Mesothelial cell of epicardium (in vitro differentiated cells): ENCODE measurements at places on chromosomes 2 and 18. TPM values are rescaled to one million over a fixed set of nuclear protein-coding genes. Genes with fewer than 3 reads are reported as not detected.
A peak's percentile ranks its signal among the peaks of the same experiment; 100 is the strongest.

DNA sequence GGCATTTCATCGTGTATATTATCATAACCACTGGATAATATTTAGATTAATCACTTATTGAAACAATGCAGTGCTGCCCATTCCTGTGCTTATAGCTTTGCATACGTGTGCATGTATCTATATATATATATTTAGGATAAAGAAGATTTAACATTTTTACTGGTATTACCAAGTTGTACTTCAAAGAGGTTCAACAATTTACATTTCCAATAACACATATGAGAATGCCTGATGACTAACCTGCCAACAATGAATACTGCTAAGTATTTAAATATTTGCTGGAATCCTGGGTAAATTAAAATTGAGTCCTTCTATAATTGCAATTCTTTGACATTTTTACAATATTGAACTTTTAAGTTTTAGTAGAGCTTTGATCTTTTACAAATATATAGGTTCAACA, 111.4 kb downstream of the SLC39A10 start:
- no peaks in the 10 kb centered on the region for H3K36me3 ChIP-seq
- H3K27me3 ChIP-seq: no peaks in the 10 kb centered on the region
- peaks cover 3% of the 10 kb centered on the region for H3K4me1 ChIP-seq

IL18RAP gene
- total RNA-seq: not detected in 3 replicates

CNRIP1 gene
- 4.9 to 5.6 TPM (median 5.2 TPM) in 3 replicates for total RNA-seq

DNA sequence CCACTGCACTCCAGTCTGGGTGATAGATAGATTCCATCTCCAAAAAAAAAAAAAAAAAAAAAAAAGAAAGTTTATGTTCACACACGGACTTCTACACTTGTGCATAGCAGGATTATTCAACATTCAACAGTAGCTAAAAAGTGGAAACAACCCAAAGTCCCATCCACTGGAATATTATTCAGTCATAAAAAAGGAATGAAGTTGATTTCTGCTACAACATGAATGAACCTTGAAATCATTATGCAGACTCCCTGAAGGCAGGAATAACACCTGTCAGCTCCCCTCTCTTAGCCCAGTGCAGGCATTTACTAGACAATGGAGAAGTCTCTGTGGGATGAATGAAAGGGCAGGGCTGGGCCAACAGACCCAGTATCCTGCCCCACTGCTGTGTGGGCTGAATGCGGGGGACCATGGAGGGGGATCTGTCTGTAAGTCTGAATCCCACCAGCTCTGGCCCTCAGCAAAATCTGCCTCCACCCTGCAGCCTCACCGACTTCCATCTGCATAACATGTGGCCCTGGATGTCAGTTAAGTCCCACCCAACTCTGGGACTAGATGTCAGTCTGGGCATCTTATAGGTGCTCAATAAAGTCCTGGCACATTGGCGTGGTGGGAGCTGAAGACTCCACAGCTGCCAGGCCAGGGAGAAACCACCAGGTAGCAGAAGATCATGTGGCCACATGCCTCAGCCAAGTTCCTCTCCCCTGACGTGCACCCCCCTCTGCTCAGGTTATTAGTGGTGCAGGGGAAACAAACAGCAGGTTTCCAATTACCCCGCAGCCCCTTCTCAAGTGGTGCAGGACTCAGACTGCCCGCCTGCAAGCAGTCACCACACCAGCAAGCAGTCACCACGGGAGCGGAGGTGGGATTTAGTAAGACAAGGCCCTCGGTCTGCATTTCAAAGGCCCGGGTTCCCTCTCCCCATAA, 8.9 kb downstream of the ZFP36L2 start:
- H3K27ac ChIP-seq: peak overlapping the region; percentile 98
- H3K36me3 ChIP-seq: no peaks in the 10 kb centered on the region
- peak overlapping the region; percentile 33 for H3K4me3 ChIP-seq
- no peaks in the 10 kb centered on the region for H3K27me3 ChIP-seq
- peaks cover 51% of the 10 kb centered on the region for H3K4me1 ChIP-seq

PSMA8 gene
- total RNA-seq: 0.22 TPM in 1 of 3 replicates, not detected in the others

FBXO41 gene
- 7.6 to 8.1 TPM (median 7.8 TPM) in 3 replicates for total RNA-seq
